ENCODE measurements at places on chromosomes 6 and 20. TPM values are rescaled to one million over a fixed set of nuclear protein-coding genes. Genes with fewer than 3 reads are reported as not detected.

Gene LY86
- not detected for total RNA-seq

Gene RNF182
- total RNA-seq = 19.6 TPM

Gene CNBD2
- total RNA-seq = 1.9 TPM

Gene PNPLA1
- not detected for total RNA-seq

Gene NRSN1
- total RNA-seq = not detected

Gene BCL2L1
- 56.9 TPM for total RNA-seq

Gene EPPIN
- total RNA-seq = not detected

Gene TP53TG5
- total RNA-seq = not detected

Gene C6orf58
- 0.46 TPM for total RNA-seq

Gene B3GALT4
- total RNA-seq = 8.7 TPM

Gene RSPH4A
- total RNA-seq = 0.31 TPM
